ENCODE measurements at places on chromosomes 4 and X.

DNA sequence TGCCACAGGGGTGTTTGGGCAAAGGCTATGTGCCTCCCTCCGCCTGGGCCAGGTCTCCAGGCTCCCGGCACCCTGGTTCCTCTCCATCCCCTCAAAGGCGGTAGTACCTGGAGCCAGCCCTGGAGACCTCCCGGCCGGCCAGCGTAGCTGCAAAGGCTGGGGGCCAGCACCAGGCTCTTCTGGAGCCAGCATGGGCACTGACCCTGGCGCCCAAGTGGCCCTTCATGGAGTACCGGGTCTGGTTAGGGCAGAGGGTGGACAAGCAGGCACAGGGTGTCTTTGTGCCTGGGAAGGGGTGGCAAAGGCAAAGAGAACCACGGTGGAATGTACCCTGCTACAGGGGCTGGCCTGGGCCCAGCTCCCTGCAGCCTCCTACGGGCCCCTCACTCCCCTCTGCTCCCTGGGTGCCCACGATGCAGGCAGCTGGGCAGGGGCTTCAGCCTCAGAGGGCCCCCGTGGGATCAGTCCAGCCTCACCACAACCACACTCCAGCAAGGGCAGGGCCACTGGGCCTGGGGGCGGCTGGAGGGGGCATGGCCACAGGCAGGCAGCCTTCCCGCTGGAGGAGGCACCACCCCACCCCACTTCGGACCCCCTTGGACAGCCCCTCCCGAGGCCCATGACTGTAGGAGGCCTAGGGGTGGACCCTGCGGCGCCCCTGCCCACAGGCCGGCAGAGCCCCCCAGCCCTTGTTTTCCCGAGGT lies 112.9 kb upstream of the NKX1-1 start:
- DNase-seq = no peak

GRCh38 chr4:83723609-83724008 lies 187.7 kb downstream of the GPAT3 start:
- DNase-seq = no peak

DNA sequence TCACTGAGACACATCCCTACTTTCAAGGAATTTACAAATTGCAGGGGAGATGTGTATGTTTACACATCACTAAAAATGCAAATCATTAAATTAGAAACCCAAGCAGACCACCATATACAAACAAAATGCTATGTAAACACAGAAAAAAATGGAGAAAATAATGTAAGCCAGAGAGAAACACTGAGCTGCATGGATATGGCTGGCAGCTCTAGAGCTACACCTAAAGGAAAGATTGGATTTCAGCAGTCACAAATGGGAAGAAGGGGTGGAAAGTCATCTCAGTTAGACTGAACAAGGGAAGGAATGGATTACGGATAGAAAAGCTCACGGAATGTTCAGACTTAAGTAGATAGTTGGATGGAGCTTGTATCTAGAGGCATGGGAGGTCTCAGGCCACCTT lies 186.3 kb downstream of the MOSPD2 start:
- no peak for DNase-seq

DNA sequence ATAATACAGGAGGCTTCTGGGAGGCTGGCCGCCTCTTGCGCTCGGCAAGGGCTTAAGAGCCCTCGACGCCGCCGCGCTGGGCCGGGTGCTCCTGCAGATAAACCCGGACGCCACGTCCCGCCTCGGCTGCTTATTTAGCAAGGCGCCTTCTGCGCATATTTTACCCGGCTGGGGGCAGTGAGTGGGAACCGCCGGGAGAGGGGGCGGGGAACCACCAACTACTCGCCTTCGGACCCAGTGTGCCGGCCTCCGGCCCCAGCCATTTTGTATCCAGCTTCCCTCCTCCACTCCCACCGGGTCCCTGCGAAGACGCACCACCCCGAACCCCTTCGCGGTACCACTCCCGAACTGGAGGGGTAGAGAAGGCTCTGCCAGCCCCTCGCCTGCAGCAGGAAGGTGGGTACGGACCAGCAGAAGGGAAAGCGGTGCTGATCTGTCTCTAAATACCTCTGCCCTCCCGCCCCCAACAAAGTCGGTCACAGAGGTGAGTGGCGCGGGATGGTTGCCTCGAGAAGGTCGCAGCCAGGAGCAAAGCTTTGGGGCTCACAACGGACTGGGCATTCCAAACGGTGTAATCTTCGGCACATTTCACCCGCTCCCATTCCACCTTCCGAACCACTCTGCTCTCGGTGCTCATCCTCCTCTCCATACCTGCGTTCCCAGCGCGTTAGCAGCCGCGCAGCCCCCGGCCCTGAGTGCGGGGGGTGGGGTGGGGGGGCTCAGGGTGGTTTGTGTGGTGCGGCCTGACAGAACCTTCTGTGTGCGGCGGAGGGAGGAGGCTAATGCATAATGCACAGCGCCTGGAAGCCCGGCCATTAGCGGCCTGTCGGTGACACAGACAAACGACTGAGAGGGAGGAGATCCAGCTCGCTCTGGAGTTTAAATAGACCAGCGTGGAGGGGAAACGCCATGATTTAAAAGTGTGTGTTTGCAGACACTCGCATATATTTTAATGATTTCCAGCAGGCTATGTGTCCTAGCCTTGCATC lies 4.9 kb upstream of the BCOR start:
- DNase-seq = no peak

Data from NCI-H2029 (cell line).